Fibroblast of skin of scalp (primary cell): ENCODE measurements at places on chromosomes 13 and 19.

DNA sequence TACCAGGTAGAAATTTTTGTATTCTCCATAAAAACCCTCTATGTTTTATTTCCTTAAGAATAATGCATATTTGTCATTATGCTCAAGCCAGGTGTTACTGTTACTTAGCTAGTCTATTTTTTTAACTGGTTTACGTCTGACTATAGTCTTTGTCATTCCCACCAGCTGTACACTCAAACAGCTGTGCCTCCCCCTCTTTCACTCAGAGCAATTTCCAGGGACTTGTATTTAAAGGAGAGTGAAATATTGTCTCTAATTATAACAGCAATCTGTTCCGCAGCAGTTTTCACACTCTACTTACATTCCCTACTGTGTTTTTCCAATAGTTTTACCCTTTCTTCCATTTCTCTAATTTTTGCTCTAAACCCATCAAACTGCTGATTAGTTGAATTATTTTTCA is 813.6 kb upstream of the MIR17HG start:
- no peak for DNase-seq

DNA sequence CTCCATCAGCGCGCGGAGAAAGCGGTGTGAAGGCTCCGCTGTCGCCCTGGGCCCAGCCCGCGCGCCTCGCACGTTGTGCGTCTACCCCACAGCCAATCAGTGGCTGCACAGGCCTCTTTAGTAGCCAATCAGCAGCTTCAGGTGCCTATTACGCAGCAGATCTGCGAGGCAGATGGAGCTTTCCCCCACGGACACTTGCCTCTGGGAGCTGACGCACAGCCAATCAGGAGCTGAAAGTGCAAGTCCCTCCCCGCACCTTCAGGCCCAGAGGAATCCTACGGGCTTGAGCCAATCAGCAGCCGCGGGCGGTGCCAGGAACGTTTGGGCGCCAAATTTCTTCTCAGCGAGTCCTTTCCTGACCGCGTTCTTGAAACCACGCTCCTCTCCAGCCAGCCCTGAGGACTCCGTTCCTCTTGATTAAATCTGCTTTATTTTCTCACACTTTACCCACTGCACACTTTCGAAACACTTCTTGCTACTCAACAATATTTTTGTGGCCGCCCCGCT is 39.9 kb downstream of the SIGLEC7 start:
- DNase-seq: peak; percentile 2

GRCh38 chr13:59603646-59604045 is 560.1 kb downstream of the DIAPH3 start:
- no peak for DNase-seq

GRCh38 chr13:65971541-65971940 is 1258.6 kb downstream of the PCDH9 start:
- DNase-seq: peak; percentile 1

- no peak for DNase-seq
Measured at GRCh38 chr19:38596057-38596981, 21.4 kb downstream of the MAP4K1 start.

DNA sequence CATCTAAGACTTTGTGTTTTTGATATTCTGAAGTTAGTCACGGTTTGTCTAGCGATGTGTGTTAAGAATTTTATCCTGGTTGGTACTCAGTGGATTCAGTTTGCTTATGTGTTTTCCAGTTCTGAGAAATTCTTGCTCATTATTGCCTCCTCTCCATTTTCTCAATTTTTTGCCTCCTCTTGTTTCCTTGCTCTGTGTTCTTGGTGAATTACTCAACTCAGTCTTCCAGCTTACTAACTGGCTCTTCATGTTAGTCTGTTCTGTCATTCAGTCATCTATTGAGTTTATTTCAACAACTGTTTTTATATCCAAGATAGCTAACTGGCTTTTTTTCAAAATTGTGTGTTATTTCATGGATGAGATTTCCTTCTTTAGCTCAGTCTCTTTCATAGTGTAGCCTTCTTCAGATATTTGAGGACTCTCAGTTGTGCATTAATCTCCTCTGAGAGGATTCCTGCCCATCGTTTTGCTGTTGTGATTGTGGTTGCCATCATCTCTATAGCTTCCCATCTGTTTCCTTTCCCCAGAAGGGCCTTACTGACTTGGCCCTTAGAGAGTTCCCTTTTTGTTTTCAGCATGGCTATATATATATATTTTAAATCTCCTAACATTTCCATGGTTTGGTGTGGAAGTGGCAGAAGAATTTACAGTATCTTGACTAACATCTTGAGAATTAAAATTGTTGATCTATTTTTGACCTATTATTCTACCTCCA is 6.2 kb downstream of the SETDB2 start:
- DNase-seq: no peak

DNA sequence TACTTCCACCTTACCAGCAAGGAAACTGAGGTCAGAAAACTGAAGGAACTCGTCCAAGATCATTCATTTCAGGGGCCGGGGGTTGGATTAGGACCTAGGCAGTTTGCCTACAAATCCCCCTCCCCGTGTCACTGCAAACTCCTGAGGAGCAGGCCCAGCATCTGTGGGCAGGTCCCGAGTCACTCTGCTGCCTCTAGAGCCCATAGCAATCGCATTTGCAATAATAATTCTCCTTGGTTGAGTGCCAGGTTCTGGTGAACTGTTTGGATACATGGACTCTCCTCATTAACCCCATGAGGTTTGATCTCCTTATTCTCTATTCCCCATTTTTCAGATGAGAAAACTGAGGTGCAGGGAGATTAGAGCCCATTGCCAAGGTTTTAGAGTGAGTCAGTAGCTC is 903 bp downstream of the PIN1 start:
- DNase-seq: peak; percentile 61

- no peak for DNase-seq
Measured at GRCh38 chr13:26477681-26478080, 79.8 kb upstream of the WASF3 start.
